ENCODE measurements at places on chromosomes 4 and X. TPM values are rescaled to one million over a fixed set of nuclear protein-coding genes. Genes with fewer than 3 reads are reported as not detected.

- DNase-seq: no peak
Observed at GRCh38 chr4:77310931-77311330, 153.9 kb downstream of the CCNG2 start.

DNA sequence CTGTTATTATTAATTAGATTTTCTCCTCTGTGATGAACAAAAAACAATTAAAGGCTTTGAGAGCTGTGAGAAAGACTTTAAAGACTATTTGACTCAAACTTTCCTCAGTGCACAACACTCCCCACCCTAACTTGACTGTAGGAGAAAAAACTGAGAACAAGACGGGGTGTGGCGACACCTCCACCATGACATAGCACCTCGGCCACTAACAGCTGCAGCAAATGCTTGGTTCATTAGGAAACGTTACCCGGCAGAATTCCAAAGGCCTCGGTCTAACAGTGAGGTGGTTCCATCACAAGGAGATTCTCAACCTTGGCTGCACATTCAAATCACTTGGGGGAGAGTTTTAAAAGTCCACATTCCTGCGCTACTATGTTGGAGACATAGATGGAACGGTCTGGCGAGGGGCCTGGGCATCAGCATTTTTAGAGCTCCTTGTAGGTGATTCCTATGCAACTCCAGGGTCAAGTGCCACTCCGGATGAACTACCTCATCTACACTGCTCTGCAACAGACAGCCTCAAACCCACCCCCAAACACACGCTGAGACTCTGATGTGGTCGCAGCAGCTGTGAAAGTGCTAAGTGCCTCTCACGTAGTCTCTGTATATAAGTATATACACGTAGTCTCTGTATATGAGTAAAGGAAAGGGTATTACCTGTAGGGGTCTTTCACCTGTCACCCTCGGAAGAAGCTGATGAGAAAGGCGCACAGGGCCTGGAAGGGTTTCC lies 1.0 kb downstream of the FGFBP2 start:
- no peak for DNase-seq

GRCh38 chr4:105059337-105059736 lies 87.3 kb upstream of the TET2 start:
- DNase-seq: no peak

GRCh38 chr4:74055096-74055495 lies 16.6 kb upstream of the CXCL3 start:
- DNase-seq: no peak

DNA sequence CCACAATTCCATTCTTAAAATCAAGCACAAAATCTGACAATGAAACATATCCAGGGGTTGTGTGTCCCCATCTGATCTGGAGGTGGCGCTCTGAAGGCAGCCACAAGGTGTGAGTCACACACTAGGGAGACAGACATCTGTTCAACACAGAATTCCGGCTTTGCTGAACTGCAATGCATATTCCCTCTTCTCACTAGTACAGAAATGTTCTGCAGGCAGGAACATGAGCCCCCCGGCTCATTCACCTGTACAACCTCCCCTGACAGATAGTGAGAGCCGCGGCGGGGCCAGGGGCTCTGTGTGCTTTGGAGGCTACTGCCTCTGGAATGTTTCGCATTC lies 41.9 kb downstream of the WDR1 start:
- DNase-seq: no peak

GRCh38 chr4:40840255-40840984 lies 90.7 kb downstream of the NSUN7 start:
- no peak for DNase-seq

GRCh38 chrX:69019073-69019890 lies 146.0 kb downstream of the PJA1 start:
- no peak for DNase-seq

DNA sequence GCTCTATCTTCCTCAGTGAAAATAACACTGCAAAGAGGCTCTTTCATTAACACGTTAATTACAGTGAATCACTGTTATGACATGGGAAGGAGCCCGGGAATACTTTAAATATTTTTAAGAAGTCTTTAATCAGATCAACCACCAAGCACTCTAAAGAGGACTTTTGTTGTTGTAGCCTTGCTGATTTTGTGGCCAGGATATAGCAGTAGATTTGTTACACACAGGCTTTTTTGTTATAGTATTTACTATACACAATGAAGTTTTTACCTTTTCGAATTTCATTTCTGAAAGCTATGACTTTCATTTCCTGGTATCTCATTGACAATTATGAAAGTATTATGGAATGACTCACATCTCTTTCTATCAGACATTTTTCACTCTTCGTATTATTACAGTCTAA lies 20.3 kb downstream of the FGF13 start:
- no peak for DNase-seq

DNA sequence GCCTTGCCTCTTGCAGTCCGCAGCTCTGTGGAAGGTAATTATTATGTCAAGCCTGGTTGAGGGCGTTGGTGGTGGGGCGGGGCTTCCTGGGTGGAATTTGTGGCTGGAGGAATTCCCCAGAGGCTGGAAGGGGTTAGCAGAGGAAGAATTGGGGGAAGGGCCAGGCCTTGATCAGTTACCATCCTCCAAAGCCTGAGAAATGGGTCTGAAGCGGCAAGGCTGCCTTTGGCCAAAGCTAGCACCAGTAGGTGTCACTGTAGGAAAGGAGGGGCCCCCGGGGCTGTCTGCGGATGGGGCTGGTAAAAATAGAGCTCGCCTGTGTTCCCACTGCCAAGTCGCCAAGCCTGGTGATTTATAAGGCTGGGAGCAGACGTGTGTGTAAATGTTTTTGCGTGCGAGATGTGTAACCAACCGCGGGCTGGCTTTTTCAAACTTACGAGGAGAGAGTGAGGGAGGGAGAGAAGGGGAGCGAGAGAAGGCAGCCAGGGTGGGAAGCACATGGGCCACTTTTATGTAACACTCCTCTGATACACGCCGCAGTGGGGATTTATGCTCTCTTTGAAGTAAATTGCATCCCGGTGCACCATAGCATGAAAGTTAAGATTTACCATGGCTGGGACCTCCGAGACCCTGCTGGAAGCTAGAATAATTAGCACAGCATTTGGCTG lies 367.0 kb downstream of the BCOR start:
- peak; percentile 40 for DNase-seq

DNA sequence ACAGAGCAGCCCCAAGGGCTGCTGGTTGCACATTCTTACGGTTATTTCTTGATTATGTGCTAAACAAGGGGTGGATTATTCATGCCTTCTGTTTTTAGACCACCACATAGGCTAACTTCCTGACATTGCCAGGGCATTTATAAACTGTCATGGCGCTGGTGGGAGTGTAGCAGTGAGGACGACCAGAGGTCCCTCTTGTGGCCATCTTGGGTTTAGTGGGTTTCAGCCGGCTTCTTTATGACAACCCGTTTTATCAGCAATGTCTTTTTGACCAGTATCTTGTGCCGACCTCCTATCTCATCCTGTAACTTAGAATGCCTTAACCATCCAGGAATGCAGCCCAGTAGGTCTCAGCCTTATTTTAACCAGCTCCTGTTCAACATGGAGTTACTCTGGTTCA lies 212.4 kb upstream of the GRID2 start:
- DNase-seq: no peak

DNA sequence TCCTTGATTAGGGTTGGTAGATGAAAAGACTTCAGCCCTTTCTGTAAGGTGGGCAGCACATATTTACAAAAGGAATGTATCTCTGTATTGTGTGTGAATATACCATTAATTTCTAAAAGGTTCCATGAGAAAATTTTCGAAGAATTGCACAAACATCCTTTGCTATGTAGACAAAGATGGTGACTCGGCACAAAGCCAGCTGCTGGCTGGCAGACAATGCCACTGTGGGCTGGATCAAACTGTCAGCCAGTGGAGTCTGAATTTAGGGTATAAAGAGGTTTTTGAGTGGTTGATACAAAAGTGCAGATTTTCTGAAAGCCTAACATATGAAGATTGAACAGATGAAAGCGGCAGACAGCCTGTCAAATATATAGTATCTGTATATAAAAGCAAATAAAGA lies 5.6 kb upstream of the TXK start:
- peak; percentile 1 for DNase-seq

- DNase-seq: no peak
Observed at GRCh38 chr4:174012135-174012885, 271.2 kb downstream of the FBXO8 start.

DNA sequence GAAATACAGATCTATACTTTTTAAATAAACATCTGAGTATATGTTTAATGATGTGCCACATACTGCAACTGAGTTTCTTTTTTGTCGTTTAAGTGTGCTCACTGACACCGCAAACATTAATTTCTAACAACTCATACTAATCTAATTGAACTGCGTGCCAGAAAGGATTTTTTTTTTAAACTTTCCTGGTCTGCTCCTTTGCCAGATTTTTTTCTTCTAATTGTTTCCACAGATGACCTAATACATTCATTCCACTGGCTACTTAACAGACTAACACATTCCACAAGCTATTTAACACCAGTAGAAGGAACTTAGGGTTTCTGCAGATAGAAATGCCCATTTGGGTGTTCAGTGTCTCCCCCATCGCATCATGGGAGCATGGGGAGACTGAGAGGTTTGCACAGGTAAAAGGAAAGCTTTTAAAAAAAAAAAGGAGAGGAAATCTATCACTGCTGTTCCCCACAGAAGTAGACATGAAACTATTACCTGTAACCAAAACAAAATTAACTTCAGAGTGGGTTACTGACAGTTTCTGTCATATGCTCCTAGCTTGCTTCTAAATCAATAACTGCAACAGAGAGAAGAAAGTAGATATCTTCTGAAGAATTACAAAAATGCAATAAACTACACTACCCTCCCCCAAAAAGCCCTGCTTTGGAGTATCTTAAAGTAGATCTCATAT lies 31.6 kb downstream of the SH3KBP1 start:
- no peak for DNase-seq

- no peak for DNase-seq
Observed at GRCh38 chr4:174436377-174436776, 85.9 kb downstream of the HPGD start.

DNA sequence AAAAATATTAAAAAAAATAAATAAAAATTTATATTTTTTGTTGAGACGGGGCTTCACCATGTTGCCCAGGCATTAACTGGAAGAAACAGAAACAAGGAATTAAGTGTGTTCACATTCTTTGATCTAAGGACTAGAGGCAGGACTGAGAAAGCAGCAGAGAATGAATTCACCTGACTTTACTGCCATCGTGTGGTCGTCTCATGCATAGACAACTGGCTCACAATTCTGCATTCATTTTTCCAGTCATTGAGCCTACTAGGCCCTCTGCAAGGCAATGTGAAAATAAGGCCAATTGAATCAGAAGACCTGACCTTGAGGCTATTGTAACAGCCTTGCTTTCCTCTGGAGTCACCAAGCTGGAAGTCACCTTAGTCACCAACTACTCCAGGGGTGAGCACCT lies 37.4 kb downstream of the LHFPL1 start:
- DNase-seq: peak; percentile 2

DNA sequence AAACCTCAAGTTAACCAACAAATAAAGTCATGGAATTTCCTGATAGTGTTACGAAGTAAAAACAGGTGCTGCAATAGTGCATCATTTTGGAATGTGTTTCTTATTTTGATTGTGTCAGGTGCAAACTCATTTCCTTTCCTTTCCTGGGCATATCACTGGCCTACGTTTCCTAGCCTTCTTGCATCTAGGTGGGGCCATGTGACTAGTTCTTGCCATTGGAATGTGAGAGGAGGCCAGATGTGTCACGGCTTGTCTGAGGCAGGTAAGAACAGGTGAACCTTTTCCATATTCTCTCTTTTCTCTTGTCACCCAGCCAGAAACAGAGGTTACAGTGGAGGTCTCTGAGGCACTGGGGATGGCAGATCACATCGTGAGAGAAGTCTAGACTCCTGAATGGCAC lies 868.0 kb downstream of the RPA4 start:
- DNase-seq: no peak

DNA sequence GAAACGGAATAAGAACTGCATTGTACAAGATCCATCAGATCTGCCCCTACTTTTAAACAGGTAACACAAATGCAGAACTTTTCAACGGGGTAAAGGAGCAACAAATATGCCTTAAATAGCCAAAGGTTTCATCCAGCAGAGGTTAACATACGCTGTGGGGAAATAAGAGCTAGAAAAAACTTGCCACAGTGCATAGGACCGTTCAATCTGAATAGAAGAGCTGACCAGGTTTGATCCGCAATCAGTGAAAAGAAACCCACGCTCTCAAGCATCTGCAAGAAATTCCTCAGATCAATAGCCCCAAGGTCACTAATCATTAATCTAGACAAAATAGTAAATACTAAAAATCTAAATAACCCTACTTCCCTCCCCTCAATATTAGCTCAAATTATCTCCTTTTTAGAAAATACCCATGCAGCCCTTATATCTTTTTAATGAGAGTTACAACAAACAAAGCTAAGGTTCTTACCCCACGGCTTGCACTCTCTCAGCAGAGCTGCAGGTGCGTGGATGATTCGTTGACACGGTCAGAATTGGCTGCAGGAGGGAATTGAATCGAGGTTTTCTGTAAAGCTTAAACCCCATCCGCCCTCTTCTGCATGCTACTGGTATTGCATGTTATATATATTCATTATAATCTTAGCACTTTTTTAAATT lies at the start of gene TLR10:
TSS of gene TLR10 (minus strand) at position 539 of the 657 bp plus-strand sequence. CDS start 7,400 bp downstream, outside the sequence.
- DNase-seq: no peak

DNA sequence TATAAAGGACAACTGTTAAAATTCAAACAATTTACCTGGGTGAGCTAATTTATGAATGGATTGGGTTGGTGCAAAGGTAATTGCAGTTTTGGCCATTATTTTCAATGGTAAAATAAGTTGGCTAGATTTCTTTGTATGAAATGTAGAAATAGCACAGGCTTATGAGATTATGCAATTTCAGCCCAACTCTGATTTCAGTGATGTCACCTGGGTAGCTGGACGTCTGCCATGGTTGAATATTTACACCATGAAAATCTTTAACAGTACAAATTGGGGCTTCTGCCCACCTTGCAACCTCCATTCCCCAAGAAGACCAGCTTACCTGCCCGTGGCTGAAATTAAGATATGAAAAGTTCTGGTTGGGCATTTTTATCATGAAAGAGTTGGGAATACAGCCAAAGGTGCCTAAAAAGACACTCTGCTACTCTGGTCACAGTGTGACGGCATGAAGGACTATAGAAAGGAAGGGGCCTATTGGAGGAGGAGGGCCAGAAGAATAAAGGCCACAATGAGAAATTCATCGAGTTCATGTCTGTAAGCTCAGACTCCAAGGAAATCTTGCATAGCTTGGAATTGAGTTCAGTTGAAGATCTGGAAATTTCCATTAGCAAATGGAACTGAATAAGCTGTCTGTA lies 29.7 kb downstream of the EGF start:
- no peak for DNase-seq

HGFAC gene
- 1.2 TPM for total RNA-seq

CXCL3 gene
- 1.2 TPM for total RNA-seq

DMRTC1 gene
- not detected for total RNA-seq

SGCB gene
- total RNA-seq: 65.5 TPM

ARAP2 gene
- 91.2 TPM for total RNA-seq

TMEM31 gene
- not detected for total RNA-seq

GPC3 gene
- total RNA-seq: 5.3 TPM

VCX3B gene
- total RNA-seq: not detected

HAND2 gene
- not detected for total RNA-seq
